ENCODE measurements at places on chromosomes 1 and 21. TPM values are rescaled to one million over a fixed set of nuclear protein-coding genes. Genes with fewer than 3 reads are reported as not detected.

LRRC53 gene
- total RNA-seq: not detected

VHLL gene
- not detected for total RNA-seq

ZSWIM5 gene
- total RNA-seq: 2.0 TPM

PLA2G2C gene
- 0.50 TPM for total RNA-seq

DNA sequence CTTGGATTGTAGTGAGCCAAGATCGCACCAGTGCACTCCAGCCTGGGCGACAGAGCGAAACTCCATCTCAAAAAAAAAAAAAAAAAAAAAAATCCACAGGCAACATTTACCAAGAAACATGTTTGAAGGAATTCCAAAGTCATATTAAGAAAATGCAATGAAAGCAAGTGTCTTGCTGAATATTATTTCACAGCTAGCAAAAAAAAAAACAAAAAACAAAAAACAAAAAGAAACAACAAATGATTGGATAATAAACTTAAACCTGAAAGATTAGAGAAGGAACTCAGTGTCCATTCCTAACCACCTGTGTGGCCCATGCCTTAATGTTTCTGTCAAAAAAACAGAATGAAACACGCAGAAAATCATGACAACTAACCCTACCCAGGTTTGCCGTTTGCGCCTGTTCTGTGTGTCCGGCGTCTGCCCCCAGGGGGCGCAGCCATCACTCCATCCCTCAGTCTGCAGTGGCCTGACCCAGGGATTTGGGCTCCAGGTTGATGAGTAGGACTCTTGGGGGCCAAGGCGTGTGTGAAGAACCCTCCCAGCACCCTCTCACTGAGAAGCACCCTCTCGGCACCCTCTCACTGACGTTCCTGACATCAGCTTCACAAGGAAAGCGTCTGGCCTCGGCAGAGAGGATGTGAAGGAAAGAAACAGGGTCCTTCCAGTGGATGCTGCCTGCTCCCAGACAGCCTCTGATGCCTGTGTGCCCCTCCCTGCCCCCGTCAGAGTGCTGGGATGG is 19.2 kb upstream of the PTTG1IP start:
- DNase-seq: peak; percentile 75

DNA sequence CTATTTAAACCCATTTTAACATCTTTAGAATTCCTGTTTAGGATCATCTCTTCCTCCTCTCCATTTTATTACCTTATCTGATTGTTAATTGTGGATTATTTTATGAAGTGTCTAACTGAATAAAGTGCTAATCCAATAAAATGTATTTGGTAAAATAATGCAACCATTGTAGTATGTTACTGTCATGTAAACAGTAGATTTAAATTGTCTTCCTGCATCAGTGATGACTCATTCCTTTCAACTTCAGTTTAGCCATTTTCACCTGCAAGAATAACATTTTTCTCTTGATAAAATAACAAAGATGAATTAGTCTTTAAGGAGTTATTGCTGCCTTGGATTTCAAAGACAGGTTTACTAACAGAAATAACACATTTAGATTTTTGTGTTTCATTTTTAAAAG is 5.4 kb downstream of the PPP2R5A start:
- DNase-seq: no peak

DNA sequence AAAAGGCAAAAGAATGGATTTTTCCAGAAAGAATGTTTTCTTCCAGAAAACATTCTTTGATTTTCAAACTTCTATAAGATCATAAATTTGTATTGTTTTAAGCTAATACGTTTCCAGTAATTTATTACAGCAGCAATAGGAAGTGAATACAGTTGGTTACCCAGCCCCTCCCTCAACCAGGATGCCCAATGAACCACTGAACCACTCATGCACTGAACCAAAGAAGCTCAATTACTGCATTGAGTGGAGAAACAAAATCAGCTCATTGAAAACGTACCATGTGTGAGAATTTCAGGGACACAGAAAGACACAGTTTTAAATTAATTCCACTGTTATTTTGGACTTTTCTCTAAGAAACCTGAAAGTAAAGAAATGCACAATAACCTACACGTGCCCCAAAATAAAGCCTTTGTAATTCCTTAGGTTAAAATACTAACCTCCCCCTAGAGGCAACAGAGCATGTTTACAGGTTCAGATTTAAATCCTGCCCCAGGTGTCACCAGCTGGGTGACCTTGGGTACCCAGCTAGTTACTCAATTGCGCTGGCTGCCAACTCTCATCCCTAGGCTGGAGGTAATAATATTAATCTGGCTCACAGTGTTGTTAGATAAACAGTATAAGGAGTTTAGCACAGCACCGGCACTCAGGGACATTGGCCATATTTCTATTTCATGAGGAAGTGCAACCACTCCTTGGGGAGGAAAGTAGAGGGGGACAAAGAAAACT is 111.7 kb downstream of the NMNAT2 start:
- no peak for DNase-seq

GRCh38 chr1:219020846-219021245 is 152.8 kb upstream of the LYPLAL1 start:
- no peak for DNase-seq

DNA sequence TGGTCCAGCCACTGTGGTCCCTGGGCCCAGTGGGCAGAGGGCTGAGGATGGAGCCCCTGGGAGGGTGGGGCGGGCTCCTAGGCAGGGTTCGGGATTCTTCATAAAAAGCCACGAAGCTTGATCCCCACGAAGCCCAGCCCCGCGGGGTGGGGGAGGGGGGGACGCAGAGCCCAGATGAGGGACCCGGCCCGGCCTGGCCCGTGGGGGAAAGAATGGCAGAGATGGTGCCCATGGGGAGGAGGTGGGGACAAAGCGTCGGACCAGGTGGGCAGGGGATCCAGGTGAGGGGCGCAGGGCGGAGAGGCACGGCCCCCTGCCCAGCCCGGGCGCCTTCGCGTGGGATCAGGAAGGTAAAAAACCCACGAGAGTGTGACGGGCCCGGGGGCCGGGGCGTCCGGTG is 6.0 kb upstream of the SMIM12 start:
- no peak for DNase-seq

DNA sequence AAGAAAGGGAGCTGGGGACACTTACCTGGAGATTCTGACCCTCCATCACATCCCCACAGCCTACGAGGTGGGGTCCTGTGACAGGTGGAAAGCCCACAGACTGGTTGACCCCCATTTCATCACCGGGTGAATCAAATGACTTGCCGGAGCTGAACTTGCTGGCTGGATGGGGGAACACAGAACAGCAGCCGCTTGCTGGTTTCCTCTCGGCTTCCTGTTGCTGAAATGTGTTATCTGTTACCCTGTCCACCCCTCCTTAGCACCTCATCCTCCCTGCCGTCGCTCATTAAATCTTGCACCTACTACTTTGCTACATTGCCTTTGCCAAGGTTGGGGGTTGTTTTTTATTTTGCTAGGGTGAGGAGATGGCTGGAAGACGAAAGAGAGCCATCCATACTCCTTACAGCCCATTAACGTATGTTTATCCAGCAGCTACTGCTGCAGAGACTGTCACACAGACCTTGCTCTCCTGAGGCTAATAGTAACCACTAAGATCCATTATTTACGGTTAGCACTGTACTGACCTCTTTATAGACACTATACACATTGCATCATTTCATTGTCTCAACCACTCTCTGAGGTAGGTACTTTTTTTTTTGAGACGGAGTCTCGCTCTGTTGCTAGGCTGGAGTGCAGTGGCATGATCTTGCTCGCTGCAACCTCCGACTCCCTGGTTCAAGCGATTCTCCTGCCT is 7.0 kb downstream of the PAFAH2 start:
- DNase-seq: no peak

DNA sequence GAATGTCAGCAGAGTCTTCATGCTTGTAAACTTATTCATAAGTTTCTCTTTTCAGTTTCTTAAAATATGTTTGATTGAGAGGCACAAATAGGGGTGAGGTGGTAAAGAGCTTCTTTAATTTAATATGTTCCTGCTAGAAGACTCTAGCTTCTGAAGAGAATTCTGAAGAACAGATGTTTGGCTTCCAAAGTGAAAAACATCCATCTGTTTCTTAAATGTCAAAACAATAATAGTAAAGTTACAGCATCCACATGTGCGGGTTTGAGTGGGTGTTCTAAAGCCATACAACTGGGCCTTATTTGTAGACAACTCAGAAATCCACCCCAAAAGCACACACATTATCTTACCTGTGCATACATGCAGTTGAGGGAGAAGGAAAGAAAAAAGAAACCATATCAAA is 144.0 kb upstream of the ADGRL4 start:
- no peak for DNase-seq

DNA sequence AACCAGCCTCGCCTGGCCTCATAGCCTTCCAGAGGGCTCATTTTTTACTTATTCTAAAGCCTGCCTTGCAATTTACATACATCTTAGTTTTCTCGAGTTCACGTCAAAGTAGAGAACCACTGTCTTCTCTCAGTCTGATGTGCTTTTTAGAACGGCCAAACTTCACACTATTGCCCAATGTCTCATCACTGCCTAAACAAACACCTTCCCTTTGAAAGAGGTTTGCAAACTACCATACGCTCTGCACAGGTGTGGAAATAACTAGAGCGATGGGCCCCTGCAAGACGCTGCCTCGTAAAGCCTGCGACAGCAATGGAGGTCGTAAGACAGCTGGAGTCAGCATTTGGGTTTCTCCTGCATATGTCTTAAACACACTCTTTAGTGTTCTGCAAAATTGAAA is 22.6 kb downstream of the PRDM15 start:
- DNase-seq: no peak

GRCh38 chr1:209607795-209608178 is 24.3 kb downstream of the CAMK1G start:
- DNase-seq: no peak

DNA sequence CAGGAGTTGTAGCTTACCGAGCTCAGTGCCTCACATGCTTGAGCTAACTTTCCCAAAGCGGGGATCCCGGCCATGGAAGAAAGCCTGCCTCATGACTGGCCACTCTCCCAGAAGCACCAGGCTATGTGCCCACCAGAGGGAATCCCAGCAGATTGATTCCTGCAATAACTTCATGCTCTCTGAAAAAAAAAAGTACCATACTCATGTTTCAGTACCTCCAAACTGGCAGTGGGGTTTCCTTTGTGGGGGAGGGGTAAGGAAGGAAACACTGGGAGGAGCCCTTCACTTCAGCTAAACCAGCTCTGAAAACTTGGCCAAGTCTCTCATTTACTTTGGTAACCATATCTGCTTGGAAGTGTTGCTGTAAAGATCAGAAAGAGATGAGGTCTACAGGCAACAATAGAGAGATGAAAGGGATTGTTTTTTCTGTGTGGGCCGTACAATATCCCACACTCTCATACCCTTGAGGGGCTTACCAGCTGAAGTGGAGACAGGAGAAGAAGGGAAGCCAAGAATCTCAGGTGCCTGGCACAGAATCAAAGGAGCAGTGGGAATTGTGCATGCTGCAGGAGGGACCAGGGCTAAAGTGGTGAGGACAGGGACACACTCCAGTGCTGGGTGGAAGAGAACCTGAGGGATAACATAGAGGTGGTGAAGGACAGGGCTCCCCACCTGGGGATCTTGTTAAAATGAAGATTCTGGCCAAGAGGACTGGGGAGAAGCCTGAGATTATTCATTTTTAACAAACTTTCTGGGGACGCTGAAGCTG is 42.4 kb upstream of the TACSTD2 start:
- no peak for DNase-seq

- DNase-seq: no peak
Measured at GRCh38 chr1:25246600-25247023, 642 bp downstream of the RSRP1 start.

- DNase-seq: no peak
Measured at GRCh38 chr1:10665930-10666850, 130.3 kb downstream of the CASZ1 start.

DNA sequence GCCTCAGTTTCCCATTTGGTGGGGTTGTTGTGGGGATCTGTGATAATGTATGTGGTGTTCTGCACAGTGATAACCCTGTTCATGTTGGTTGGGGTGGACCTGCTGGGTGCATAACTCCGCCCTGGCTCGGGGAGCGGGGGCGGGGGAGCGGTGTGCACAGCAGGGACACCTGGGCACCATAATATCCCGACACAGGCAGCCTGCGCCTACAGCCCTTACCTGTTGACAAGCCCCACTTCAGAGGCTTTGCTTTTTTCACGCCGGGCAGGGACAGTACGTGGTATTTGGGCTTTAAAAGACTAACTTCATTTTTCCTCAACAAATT is 48.0 kb upstream of the ACOT11 start:
- DNase-seq: no peak

DNA sequence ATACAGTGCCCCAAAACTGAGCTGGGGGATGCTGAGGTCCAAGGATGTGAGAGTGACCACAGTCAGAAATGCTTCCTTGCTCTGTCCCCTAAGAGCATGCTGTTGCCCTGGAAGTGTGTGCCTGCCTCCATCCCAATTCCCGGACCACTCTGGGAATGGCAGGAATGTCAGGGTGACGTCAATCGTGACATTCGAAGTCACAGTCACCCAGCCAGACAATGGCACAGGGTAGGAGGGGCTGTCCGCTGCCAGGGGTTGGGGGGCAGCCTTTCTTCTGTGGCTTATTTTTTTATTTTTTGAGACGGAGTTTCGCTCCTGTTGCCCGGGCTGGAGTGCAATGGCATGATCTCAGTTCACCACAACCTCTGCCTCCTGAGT is 22.3 kb downstream of the MEF2D start:
- no peak for DNase-seq

DNA sequence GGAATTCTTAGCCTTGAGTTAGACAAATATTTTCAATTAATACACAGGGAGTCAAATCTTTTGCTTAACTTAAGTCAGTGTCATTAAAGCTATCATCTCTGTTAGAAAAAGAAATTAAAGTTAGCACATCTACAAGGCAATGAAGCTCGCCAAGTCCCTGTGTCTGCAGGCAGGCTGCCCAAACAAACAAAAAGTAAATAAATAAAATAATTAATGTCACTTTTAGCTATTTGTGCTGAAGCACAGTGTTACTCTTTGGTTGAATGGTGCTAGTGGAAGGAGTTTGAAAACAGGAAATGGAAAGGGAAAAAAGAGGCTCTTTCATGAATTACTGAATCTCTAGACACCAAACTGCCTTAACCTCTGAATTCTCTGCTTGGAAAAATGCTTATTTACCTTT is 37.1 kb upstream of the COL11A1 start:
- no peak for DNase-seq

- no peak for DNase-seq
Measured at GRCh38 chr1:94110946-94111740, 9.8 kb downstream of the ABCA4 start.
